Activated CD4-positive, alpha-beta memory T cell treated with anti-CD3 and anti-CD28 coated beads for 36 hours (primary cell): ENCODE measurements at places on chromosomes 5 and 9. TPM values are rescaled to one million over a fixed set of nuclear protein-coding genes. Genes with fewer than 3 reads are reported as not detected.
A peak's percentile ranks its signal among the peaks of the same experiment; 100 is the strongest.

- H3K36me3 ChIP-seq = no peaks in the 10 kb centered on the region
- no peaks in the 10 kb centered on the region for H3K4me1 ChIP-seq
- no peak for DNase-seq
- H3K4me3 ChIP-seq = no peak overlapping the region
- peaks cover 2% of the 10 kb centered on the region for H3K27me3 ChIP-seq
- H3K27ac ChIP-seq = no peak overlapping the region
Observed at GRCh38 chr5:178347956-178348355, 115.4 kb upstream of the PHYKPL start.

NSG2 gene
- not detected for total RNA-seq

GRCh38 chr9:77719321-77719720, 71.2 kb upstream of the GNA14 start:
- no peaks in the 10 kb centered on the region for H3K27me3 ChIP-seq
- no peak overlapping the region for H3K27ac ChIP-seq
- H3K36me3 ChIP-seq = peaks cover 21% of the 10 kb centered on the region
- peaks cover 10% of the 10 kb centered on the region for H3K4me1 ChIP-seq

TLX3 gene
- total RNA-seq = not detected

GADD45G gene
- total RNA-seq = 5.1 TPM

DNA sequence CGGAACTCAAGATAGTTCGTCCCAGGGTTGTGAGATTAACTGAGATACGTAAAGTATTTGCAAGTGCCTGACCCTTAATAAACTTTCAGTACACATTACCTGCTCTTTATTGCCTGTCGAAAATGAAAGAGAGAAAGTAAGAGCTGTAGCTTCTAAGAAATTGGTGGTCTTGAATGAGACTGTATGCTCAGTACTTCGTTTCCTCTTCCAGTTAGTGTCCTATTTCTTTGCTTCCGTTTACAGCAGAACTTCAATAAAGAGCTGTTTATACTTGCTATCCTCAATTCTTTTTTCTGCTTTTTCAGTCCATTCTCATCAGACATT, 534 bp downstream of the SRFBP1 start:
- H3K36me3 ChIP-seq = peaks cover 27% of the 10 kb centered on the region
- H3K27me3 ChIP-seq = peaks cover 12% of the 10 kb centered on the region
- no peak for DNase-seq
- H3K4me3 ChIP-seq = peak overlapping the region; percentile 99
- H3K4me1 ChIP-seq = peaks cover 44% of the 10 kb centered on the region
- H3K27ac ChIP-seq = peak overlapping the region; percentile 98

DNA sequence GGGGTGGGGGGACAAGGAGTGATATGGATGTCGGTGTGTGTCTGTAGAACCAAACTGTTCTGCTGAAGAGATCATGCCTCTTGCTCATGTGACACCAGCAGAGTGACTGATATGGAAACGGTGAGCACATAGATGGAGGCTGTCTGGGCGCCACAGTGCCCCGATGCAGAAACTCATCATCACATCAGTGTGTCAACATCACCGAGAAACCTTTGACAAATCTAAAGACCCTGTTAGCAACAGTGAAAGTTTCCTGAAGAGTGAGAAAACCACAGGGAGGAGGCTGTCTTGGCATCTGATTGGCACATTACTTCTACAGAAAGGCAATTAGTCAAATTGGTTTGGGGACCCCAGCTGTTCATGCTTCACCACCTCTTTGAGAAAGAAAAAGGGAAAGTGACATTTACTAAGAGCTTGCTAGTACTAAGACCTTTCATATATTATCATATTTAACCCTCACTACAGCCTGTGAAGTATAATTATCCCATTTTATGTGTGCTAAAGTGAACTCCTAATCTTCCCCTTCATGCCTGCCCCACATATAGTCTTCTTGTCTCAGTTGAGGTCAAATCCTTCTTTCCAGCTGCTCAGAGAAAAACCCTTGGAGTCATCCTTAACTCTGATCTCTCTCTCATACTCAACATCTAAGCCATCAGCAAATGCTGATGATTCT, 25.6 kb downstream of the CSF2 start:
- peak overlapping the region; percentile 81 for H3K27ac ChIP-seq
- H3K4me1 ChIP-seq = peaks cover 86% of the 10 kb centered on the region
- peak; percentile 90 for DNase-seq
- H3K36me3 ChIP-seq = no peaks in the 10 kb centered on the region
- peak overlapping the region; percentile 46 for H3K4me3 ChIP-seq

PTPN3 gene
- 0.56 TPM for total RNA-seq

GRCh38 chr5:172356047-172356446, 72.5 kb upstream of the UBTD2 start:
- no peak overlapping the region for H3K4me3 ChIP-seq
- no peak overlapping the region for H3K27ac ChIP-seq
- no peaks in the 10 kb centered on the region for H3K27me3 ChIP-seq
- H3K36me3 ChIP-seq = no peaks in the 10 kb centered on the region
- no peaks in the 10 kb centered on the region for H3K4me1 ChIP-seq

GRCh38 chr9:131704141-131704983, 35.5 kb downstream of the RAPGEF1 start:
- H3K27ac ChIP-seq = peak overlapping the region; percentile 6
- no peak overlapping the region for H3K4me3 ChIP-seq
- H3K36me3 ChIP-seq = peaks cover 10% of the 10 kb centered on the region
- DNase-seq = no peak

GRCh38 chr5:42001673-42002072, 76.6 kb downstream of the FBXO4 start:
- H3K27me3 ChIP-seq = peaks cover 3% of the 10 kb centered on the region
- H3K27ac ChIP-seq = no peak overlapping the region
- no peak for DNase-seq
- no peak overlapping the region for H3K4me3 ChIP-seq

DNA sequence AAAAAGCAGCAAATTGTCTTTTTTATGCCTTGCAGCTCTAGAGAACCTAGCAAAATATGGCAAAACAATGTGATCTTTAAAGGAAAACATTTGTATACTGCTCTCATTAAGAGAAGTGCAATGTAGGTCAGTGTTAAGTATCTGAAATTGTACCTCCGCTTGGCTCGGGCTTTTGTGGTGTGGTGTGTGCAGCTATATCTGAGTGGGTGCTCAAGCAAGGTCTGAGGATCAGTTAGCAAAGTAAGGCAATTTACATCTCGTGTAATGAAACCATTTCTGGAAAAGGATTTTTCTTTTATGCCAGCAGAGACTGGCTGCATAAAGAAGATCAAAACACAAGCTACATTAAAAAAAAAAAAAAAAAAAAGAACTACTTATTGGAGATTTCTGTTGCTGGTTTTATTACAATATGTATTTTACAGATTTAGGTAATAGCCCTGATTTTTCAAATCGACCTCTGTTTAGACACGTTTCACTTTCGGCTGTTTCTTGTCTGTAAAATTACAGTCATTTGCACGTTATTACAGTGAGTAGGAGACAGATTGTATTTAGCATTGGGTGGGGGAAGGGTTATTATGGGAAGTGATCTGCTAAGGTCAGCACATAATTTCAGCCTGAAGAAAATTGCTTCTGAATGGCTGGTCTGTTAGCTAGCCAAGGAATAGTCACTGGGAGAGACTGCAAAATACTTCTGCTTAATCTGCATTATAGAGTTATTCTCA, 7.9 kb upstream of the ZNF608 start:
- peaks cover under 1% of the 10 kb centered on the region for H3K27me3 ChIP-seq
- H3K36me3 ChIP-seq = no peaks in the 10 kb centered on the region
- DNase-seq = no peak

- H3K27me3 ChIP-seq = no peaks in the 10 kb centered on the region
- no peaks in the 10 kb centered on the region for H3K36me3 ChIP-seq
- H3K27ac ChIP-seq = no peak overlapping the region
- no peak overlapping the region for H3K4me3 ChIP-seq
- no peak for DNase-seq
- H3K4me1 ChIP-seq = no peaks in the 10 kb centered on the region
Observed at GRCh38 chr9:81470864-81471263, 218.5 kb downstream of the TLE1 start.

EQTN gene
- not detected for total RNA-seq

- peaks cover 29% of the 10 kb centered on the region for H3K4me1 ChIP-seq
- no peak overlapping the region for H3K27ac ChIP-seq
- H3K27me3 ChIP-seq = no peaks in the 10 kb centered on the region
- H3K4me3 ChIP-seq = no peak overlapping the region
Observed at GRCh38 chr9:27569406-27569805, 3.9 kb downstream of the C9orf72 start.

- H3K4me3 ChIP-seq = no peak overlapping the region
- H3K27me3 ChIP-seq = peaks cover 8% of the 10 kb centered on the region
- no peaks in the 10 kb centered on the region for H3K36me3 ChIP-seq
- DNase-seq = no peak
- H3K4me1 ChIP-seq = no peaks in the 10 kb centered on the region
Observed at GRCh38 chr5:110899566-110900412, 161.0 kb downstream of the SLC25A46 start.

DNA sequence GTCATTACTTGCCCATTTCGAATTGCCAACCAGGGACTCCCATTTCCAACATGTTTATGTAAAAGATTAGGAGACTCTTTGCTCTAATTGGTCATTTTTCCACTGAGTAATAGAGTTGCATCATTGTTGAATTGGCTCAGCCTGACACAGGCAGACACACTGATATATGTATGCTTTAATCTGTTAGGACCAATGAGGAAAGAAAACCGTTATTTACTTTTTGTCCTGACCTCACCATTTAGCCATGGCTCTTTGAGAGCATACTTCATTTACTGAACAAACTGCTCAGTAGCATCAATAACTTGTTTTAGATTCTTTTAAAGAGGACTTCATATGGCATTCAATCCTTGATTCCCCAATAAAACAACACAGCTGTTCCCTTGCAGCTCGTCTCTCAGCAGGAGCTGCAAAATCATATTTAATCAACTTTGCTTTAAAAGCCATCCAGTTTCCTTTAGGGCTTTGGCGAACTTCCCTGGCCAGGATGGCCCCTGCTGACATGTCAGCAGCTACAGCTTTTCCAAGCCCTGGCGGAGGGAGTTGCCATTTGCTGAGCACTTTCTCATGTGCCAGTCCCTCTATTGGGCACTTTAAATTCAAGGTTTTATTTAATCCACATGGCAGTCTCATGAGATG, 251.5 kb upstream of the TNC start:
- no peak for DNase-seq
- H3K27me3 ChIP-seq = peaks cover 19% of the 10 kb centered on the region
- no peak overlapping the region for H3K4me3 ChIP-seq
- H3K27ac ChIP-seq = no peak overlapping the region

GRCh38 chr5:169354921-169355320, 54.0 kb upstream of the SLIT3 start:
- no peak overlapping the region for H3K27ac ChIP-seq
- no peaks in the 10 kb centered on the region for H3K36me3 ChIP-seq
- H3K27me3 ChIP-seq = peaks cover 5% of the 10 kb centered on the region
- DNase-seq = no peak
- no peak overlapping the region for H3K4me3 ChIP-seq
- no peaks in the 10 kb centered on the region for H3K4me1 ChIP-seq

GRCh38 chr9:34570809-34571480, 18.6 kb downstream of the CNTFR start:
- H3K4me3 ChIP-seq = no peak overlapping the region
- H3K4me1 ChIP-seq = no peaks in the 10 kb centered on the region
- H3K36me3 ChIP-seq = no peaks in the 10 kb centered on the region
- no peak for DNase-seq
- H3K27ac ChIP-seq = no peak overlapping the region
- H3K27me3 ChIP-seq = peaks cover 21% of the 10 kb centered on the region

GRCh38 chr5:179142434-179143198, 82.4 kb downstream of the ZNF354C start:
- peaks cover 26% of the 10 kb centered on the region for H3K4me1 ChIP-seq
- H3K27ac ChIP-seq = peak overlapping the region; percentile 77
- no peak overlapping the region for H3K4me3 ChIP-seq
- no peaks in the 10 kb centered on the region for H3K36me3 ChIP-seq
- H3K27me3 ChIP-seq = no peaks in the 10 kb centered on the region

DNA sequence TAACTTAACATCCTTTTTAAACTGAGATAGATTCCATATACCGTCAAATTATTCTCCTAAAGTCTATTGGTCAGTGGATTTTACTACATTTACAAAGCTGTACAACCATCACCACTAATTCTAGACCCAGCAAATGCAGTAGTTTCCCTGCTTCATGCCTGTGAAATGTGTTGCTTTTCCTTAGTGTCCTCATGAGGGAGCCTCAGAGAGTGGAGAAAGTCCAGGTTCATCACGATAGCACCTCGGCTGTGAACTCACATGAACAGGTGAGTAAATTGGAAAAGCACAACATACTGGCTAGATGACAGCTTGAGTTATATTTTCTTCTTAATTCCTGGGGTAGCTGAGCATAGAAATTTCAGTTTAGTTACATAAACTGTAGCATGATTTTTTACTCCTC, 653.7 kb downstream of the MTRR start:
- no peak overlapping the region for H3K4me3 ChIP-seq
- H3K4me1 ChIP-seq = no peaks in the 10 kb centered on the region
- H3K36me3 ChIP-seq = no peaks in the 10 kb centered on the region
- H3K27me3 ChIP-seq = no peaks in the 10 kb centered on the region

- no peak for DNase-seq
- no peaks in the 10 kb centered on the region for H3K4me1 ChIP-seq
- no peaks in the 10 kb centered on the region for H3K36me3 ChIP-seq
- H3K27ac ChIP-seq = no peak overlapping the region
Observed at GRCh38 chr5:91091471-91092234, 291.5 kb downstream of the ARRDC3 start.

TYRP1 gene
- total RNA-seq = not detected

GRCh38 chr5:132136906-132137305, 63.3 kb downstream of the CSF2 start:
- H3K36me3 ChIP-seq = no peaks in the 10 kb centered on the region
- H3K4me3 ChIP-seq = no peak overlapping the region
- H3K27ac ChIP-seq = no peak overlapping the region

- H3K4me1 ChIP-seq = no peaks in the 10 kb centered on the region
- no peak for DNase-seq
- H3K27ac ChIP-seq = no peak overlapping the region
Observed at GRCh38 chr5:126519637-126520592, 75.1 kb downstream of the ALDH7A1 start.

SEC24A gene
- 30.8 TPM for total RNA-seq

GRCh38 chr5:68033029-68033428, 182.5 kb upstream of the PIK3R1 start:
- peaks cover 5% of the 10 kb centered on the region for H3K27me3 ChIP-seq
- no peaks in the 10 kb centered on the region for H3K36me3 ChIP-seq
- DNase-seq = no peak
- H3K4me1 ChIP-seq = no peaks in the 10 kb centered on the region

DNA sequence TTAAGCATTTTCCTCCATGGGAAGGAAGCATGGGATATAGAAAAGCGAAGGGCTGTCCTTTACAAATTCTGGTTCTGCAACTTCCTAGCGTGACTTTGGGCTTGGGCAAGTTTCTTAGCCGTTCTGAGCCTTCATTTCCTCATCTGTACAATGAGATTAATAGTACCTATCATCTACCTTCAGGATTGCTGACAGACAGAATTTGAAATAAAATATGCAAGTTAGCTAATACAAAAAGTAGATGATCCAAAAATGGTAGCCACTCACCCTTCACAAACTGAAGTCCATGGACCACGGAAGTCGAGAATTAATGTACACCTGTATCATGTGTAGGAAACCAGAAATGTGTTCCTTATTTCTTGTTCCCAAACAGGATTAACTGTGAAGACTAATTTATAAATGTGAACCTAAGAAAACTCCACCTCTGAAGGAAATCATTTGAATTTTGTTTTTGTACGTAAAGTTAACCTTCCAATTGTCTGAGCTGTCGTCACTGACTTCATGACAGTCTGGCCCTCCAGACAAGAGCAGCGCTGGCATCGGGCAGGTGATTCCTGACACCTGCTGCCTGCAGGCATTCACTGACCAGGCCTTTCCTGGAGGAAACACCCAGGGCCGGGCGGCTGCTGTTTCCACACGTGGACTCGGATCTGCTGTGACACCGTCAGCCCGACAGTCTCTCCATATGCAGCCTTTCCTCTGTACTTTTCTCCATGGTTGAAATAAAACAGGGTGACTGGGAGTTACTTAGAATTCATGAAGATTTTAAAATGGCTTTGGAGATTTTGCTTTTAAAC, 63.4 kb downstream of the PSMB7 start:
- peaks cover 2% of the 10 kb centered on the region for H3K4me1 ChIP-seq
- no peak for DNase-seq
- H3K4me3 ChIP-seq = no peak overlapping the region
